ENCODE measurements at places on chromosomes 7 and 10.

DNA sequence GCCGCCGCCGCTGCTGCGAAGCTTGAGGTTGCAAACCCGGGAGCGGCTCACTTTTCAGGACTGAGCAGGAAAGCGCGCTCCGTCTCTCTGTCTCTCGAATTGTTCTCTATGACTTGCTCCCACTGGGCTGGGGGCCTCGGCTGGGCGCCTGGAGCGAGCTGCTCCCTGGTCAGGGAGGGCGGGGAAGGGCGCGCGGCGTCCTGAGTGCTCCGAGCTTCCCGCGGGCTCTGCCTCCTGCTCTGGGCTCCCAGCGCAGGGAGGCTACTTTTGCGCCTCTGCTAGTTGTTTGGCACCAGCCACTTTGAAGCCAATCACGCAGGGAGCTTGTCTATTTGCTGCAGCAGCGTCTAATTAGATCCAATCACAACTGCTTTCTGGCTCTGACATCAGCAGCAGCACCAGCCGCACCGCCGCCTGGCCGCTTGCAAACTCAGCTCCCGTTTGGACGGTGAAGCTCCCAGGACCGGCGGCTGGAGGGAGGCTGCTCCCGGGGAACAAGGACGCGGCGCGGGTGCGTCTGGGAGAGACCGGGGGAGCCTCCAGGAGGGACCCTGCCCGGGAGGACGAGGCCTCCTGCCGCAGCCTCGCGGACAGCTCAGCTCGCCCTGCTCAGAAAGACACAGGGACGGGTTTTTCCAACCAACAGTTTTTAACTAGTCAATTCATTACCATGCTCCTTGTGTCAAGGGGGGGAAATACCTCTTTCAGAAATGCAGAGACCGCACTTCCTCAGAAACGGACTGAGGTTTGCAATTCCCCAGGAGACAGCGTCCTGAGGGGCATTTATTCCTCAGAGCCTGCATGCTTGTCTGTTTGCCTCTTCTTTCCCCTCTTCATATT is at the start of gene ADARB2:
ADARB2 (minus strand) TSS at position 304 of the 840 bp plus-strand sequence.
- peak; percentile 51 for DNase-seq

DNA sequence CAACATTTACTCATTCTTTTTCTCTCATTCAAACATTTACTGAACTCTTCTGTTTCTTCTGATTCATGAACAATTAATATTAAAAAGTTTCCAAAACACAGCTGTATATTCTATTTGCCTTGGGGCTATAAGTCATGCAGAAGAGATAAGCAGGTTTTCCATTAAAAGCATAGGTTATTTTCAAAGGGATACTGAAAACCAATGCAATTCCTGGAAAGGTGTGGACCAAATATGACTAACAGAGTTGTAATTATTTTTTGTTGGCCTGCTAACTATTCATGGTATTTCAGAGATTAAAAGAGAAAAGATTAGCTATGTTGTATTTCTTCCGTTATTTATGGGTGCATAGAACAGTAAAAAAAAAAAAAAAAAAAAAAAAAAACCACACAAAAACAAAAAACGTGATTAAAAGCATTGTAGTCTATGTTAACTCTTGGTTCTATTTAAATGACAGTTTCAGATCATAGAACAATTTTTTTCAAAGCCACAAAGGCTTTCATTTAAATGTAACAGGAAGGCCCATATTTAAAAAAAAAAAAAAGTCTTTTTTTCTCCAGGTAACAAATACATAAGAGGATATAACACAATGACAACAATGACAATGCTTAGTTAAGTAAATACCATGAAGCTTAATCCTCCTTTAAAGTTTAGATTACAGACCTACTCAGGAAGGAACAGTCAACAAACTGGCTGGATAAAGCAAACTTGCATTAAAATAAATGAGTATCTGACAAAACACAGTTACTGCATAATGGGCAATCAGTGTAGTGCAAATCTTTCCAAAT is 1042.9 kb downstream of the GATA3 start:
- DNase-seq = no peak

GRCh38 chr10:49578392-49578791 is 31.7 kb upstream of the SLC18A3 start:
- no peak for DNase-seq

GRCh38 chr10:86954681-86955500 is 2.5 kb downstream of the MMRN2 start:
- DNase-seq = peak; percentile 2

DNA sequence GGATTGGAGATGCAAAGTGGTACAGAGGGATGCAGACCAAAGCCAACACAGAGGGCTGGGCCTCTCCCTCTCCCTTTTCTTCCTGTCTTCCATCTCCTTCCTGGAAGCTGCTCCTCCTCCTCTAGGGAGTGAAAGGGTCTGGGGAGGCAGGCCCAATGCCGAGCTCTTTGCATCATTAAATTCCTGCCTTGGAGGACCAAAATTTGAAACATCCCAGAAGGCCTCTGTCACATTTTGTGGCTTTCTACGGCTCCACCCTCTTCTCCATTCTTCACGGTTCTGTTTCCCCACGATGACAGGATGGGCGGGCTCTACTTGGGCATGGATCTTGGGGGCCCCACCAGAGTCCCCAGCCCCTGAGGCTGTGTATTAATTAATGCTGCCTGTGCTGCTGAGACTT is 76.4 kb downstream of the NEURL1 start:
- no peak for DNase-seq

- no peak for DNase-seq
Observed at GRCh38 chr7:105007298-105007697, 6.7 kb upstream of the KMT2E start.

GRCh38 chr7:19939746-19940145 is 166.3 kb upstream of the TMEM196 start:
- no peak for DNase-seq

DNA sequence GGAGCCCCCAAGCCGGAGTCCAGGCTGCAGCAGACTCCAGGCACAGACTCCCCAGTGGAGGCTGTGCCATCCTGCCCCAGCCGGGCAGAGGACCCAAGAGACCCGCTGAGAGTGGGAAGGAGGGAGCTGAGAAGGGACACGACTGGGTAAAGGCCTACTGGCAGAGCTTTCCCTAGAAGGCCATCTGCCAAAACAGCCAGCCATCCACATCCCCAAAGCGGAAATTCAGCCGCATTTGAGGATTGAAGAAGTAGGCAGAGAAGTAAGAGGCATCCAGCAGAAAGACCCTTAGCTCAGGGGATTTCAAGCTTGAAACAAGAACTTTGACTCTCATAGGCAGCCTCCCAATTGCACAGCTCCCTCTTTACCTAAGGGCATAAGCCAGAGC is 857 bp downstream of the CPXM2 start:
- no peak for DNase-seq

DNA sequence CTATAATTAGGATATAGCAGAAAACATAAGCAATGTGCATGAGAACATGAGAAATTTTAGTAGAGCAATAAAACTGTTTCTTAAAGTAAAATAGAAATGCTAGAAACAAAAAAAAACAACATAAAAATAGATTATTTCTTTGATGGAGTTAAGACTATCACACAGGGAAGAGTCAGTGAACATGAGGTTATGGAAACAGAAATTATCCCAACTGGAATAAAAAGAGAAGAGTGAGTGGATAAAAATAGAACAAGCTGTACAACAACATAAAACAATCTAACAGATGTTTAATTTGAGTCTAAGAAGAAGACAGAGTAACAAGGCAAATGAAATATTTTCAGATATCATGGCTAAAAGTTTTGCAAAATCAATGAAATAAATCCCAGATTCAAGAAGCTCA is 7.5 kb upstream of the OR6B1 start:
- no peak for DNase-seq

DNA sequence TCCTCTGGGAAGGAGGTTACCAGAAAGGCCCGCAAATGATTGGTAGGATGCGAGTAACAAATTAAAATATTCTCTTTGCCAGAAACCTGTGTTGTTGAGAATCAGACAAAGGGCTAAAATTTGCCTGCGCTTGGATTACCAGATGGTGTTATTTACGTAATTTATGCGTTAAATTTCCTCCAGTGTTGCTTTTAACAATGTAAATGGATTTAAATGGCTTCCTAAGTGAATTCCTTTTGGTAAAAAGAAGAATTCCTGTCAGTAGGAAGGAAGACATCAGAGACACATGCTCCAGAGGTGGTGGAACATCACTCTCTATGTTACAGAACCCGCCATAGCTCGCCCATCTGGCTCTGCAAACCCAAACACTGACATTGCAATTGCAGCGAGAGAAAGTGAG is 520.6 kb downstream of the GALNT17 start:
- no peak for DNase-seq

- DNase-seq = no peak
Observed at GRCh38 chr7:20164425-20165145, 52.6 kb downstream of the MACC1 start.

DNA sequence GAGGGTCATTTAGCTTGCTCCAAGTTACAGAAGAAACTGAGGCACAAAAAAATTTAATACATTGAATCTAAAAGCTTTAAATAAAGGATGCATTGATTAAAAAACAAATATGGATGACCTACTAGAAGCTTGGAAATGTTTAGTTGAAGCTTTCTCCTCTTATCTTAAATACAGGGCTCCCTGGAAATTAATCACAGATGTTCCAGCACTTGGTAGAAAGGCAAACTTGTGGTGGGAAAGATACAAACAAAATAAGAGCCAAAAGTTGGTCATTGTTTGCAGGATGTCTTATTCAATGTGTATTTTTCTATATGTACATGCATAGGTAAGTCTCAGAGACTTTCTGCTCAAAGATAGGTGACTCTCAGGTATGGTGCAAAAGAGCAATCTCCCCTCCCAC is 40.7 kb upstream of the LYZL1 start:
- DNase-seq = no peak

DNA sequence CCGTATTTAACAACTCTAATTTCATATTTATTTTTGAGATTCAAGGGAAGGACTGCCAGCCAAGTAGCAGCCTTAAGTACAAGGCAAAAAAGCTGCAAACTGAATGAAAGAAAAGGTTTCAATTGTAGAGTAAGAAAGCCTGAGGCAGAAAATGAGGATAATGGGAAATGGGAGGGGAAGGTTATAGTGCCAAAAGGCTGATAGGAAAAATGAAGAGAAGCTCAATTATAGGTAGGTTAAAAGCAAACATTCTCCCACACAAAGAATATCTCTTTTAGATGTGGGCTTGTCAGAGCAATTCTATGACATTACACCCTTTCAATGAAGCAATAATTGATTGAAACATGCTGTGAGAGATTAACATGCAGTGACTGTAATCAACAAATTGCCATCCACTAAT is 175.3 kb downstream of the RAPGEF5 start:
- DNase-seq = no peak

- DNase-seq = no peak
Observed at GRCh38 chr10:11886851-11887250, 63.7 kb downstream of the PROSER2 start.

DNA sequence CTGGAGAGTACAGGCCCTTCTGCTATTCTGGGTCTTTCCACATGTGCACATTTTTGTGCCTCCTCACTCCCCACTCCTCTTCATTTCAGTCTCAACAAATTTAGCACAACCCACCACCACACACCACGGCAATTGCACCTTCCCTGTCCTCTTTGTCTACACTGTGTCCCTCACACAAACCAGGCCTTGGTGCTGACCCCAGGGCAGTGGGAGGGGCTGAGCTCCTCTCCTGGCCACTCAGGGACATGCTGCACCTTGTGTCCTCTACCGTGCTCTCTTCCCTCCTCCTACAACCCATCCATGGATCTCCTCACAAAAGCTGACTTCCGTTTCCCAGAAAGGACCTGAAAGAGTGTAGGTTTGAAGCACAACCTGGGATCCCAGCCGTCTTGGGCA is 90.9 kb upstream of the IKZF1 start:
- no peak for DNase-seq

DNA sequence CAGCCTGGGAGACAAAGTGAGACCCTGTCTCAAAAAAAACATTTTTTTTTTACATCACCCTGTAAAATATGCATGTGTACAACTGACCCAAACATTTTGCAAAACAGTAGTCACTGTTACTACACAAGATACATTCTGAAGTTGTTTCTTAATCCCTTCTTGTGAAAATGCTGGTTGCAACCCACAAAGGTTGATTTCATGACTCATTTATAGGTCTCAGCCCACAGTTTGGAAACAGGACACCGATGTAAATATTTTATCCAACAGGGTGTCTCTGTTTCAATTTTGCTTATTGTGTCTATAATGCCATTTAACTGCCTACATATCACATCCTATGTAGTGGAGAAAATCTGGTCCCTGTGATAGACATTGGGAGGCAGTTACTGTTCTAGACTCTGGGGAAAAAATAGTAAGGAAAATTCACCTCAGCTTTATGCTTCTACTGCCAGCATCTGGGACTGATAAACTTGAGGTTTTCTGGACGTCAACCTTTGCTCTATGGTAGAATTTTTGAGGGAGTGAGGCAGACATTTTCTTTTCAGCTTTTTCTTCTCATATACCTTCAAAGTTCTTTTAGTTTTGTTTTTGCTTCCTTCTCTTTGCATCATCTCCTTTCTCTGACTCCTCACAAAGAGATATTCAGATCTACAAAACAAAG is 1.6 kb upstream of the RAB19 start:
- no peak for DNase-seq

- DNase-seq = no peak
Observed at GRCh38 chr7:145488816-145489215, 627.8 kb upstream of the CNTNAP2 start.

- DNase-seq = no peak
Observed at GRCh38 chr10:72061491-72061890, 26.9 kb downstream of the SPOCK2 start.
